ENCODE measurements at places on chromosomes 12 and 14.

GRCh38 chr12:125148316-125148715 is 83.1 kb downstream of the AACS start:
- DNase-seq = no peak

GRCh38 chr12:110690127-110690430 is 1.2 kb upstream of the HVCN1 start:
- no peak for DNase-seq

GRCh38 chr12:67804168-67804567 is 155.6 kb downstream of the DYRK2 start:
- no peak for DNase-seq

DNA sequence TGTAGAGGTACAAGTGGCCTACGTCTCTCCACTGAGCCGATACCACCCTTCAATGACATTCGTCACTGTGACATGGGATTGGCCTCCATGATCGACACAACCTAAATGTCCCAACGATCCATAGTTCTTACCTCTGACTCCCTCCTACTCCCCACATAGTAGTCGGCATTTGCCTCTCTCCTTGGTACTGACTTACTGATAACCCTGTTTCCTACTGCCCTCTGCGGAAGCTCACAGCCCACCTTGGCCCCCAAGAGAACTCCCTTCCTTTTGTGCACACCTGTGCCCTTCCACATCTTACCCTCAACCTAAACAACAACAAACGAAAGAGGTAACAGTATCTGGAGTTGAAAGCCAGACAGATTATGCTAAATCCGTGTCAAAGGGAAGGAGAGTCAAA is 23.9 kb downstream of the VSX2 start:
- no peak for DNase-seq

GRCh38 chr12:67829896-67830295 is 159.4 kb upstream of the IFNG-AS1 start:
- no peak for DNase-seq

GRCh38 chr12:109469517-109469916 is 7.6 kb downstream of the KCTD10 start:
- no peak for DNase-seq

GRCh38 chr12:39277416-39277815 is 165.5 kb downstream of the KIF21A start:
- DNase-seq = no peak

- no peak for DNase-seq
Observed at GRCh38 chr14:50675597-50675996, 7.5 kb upstream of the SAV1 start.

GRCh38 chr12:99658671-99659349 is 11.3 kb downstream of the GARIN6 start:
- no peak for DNase-seq

- no peak for DNase-seq
Observed at GRCh38 chr12:73599268-73599667, 938.4 kb upstream of the ATXN7L3B start.
